CD8-positive, alpha-beta T cell (primary cell): ENCODE measurements at places on chromosomes 4 and X.

DNA sequence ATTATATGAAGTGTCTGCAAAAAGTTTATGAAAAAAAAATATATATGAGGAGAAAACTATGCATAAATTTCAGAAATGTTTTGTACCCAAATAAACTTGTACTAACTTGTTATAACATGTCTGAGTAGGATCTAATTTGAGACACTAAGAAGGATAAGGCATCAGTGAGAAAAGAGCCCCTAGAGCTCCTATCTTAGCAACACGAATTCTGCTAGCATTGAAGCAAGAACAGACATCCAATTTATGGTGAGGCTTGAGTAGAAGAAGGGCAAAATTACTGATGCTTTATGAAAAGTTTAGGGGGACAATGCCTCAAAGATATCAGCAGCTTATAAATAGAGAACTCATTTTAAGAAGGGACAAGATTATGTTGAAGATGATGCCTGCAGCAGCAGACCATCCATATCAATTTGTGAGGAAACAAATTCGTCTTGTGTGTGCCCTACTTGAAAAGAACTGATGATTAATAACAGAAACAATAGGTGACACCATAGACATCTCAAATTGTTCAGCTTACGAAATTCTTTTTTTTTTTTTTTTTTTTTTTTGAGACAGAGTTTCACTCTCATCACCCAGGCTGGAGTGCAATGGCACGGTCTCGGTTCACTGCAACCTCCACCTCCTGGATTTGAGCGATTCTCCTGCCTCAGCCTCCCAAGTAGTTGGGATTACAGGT lies 35.7 kb upstream of the ADAM29 start:
- no peak for DNase-seq

DNA sequence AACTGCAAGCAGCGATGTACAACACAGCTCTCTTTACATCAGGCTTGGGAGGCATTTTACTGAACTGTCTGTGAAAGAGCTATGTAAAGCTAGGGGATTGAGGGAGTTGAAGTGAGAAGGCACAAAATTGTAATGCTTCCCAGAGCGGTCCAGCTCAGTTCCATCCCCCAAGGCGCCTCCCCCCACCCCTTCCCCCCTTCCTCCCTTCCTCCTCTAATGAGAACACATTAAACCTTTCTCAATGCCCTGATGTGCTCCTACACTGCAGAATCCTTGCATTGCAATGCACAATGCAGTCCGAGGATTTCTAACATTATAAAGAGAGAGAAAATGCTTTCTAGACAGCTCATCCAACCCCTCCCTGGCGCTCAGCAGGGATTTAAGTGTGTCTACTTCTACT lies 73.9 kb downstream of the CXXC4 start:
- no peak for DNase-seq

DNA sequence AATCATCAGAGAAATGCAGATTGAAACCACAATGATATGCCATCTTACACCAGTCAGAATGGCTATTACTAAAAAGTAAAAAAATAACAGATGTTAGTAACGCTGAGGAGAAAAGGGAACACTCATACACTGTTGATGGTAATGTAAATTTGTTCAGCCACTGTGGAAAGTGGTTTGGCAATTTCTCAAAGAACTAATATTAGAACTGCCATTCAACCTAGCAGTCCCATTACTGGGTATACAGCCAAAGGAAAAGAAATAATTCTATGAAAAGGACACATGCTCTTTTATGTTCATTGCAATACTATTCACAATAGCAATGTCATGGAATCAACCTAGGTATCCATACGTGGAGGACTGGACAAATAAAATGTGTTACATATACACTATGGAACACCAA lies 566.3 kb downstream of the STPG2 start:
- no peak for DNase-seq

DNA sequence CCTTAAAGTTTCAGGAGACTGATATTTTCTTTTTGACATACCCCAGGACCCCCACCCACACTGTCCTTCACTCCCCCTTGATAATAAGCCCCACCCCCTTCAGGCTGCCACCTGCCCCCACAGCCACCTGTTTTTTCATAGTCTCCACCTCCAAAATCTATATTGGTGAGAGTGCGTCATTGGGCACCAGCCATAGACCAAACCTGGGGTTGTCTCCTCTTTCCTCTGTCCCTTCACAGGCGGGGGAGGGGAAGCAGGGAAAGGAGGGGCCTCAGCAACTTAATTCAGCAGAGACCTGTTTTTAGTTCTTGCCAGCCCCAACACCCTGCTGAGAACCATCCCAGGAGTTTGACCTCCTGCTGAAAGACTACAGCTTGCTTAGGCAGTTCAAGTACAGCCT lies 1.1 kb downstream of the ARHGAP36 start:
- DNase-seq = no peak

GRCh38 chrX:119672426-119672825 lies 20.5 kb downstream of the SEPTIN6 start:
- no peak for DNase-seq

DNA sequence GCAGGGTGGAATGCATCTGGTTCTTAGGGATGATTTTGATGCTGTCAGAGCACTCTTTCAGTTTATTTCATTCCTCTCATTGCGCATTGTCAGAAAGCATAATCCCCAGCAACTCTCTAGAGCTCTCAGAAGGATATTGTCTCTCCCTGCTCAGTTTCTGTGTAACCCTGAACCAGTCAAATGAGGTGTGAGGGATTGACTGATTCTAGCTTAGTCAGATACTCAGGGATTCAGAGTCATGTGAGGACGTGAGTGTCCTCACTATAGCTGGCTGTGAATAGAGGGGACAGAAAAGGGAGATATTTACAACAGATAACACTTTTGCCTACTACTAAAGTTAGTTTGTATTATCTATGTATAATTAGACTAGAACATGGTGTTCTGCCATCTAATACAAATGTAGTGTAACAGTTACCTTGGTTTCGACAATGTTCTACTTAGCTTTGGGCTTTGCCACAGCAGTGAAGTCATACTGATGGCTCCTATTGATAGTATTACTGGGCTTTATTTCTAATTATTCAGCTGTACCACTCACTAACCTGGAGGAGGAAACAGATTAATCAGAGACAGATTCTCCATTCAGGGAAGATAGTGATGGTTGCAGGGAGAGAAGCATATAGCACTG lies 19.5 kb downstream of the AP1AR start:
- DNase-seq = no peak

- DNase-seq = no peak
These were observed 218.2 kb downstream of the BANK1 start for GRCh38 chr4:102008711-102009110.

DNA sequence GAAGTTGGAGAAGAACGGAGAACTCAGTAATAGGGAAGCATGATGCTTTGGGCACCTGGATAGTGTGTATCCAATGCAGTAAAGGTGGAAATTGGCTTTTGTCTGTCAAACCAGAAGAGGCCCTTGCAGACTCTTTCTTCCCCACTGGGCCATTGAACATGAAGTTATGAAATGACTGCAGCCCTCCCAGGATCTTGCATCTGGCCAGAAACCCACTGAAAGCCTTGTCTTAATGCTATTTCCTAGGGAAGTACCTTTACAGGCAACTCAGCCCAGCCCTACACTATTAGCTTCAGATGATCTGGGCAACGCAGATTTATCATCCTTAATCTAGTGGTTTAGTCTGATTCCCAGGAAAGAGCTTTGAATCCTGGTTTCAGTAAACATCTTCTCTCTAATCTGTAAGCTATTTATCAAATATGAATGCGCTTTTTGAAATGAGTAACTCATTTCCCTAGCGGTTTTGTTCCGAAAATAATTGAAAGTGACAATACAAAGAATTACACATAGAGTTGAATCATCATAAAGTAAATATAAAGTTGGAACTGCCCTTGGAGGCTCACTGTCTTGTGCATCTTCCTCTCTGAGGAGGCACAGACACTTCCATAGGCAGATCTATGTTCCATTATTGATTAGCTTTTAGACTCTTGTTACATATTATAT lies 464.1 kb downstream of the IDS start:
- no peak for DNase-seq

- no peak for DNase-seq
These were observed at the start of gene SOD3 for GRCh38 chr4:24794916-24795665. TSS of gene SOD3 (plus strand) at chr4:24795573. CDS start at chr4:24799522, 3,949 bp downstream.

- DNase-seq = no peak
These were observed 198.1 kb upstream of the UGT8 start for GRCh38 chr4:114400531-114400930.

DNA sequence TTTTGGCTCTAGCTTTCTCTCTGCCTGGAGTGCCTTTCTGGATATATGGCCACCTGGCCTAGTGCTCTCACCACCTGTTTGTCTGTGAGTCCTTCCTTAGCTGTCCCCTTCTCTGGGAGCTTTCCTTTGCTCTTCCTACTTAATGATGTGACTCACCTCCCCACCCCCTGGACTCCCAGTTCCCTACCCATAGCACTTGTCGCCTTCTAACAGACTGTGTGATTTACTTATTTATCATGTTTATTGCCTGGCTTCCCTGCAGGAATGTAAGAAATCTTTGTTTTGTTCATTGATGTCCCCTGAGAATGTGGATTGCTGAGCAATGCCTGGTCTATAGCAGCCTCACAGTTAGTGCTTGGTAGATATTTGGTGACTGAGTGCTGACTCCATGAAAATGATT lies 18.9 kb downstream of the ADD1 start:
- DNase-seq = no peak

GRCh38 chrX:31038575-31039326 lies 33.1 kb downstream of the FTHL17 start:
- DNase-seq = peak; percentile 14

GRCh38 chr4:99462875-99463464 lies 27.8 kb upstream of the ADH7 start:
- peak; percentile 44 for DNase-seq

DNA sequence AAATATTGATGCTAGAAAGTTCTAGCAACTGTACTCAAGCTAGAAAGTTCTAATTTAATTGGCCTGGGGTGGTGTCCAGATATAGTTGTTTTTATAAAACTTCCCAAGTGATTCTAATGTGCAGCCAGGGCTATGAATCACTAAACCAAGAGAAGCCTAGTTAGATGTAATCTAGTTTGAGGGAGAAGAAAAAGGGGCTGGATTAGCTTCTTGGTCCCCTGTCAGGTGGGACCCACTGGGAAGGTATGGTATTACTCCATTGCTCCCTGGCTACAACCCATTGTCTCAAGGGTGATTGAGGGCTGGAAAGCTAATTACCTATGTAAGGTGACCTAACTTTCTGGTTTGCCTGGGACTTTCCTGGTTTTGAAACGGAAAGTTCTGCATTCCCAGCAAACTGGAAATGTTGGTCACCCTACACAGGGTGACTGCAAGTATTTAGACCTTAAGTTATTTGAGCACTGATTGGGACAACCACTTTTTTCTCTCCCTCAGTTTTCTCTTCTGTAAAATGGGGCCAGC lies 23.9 kb upstream of the MSN start:
- no peak for DNase-seq

DNA sequence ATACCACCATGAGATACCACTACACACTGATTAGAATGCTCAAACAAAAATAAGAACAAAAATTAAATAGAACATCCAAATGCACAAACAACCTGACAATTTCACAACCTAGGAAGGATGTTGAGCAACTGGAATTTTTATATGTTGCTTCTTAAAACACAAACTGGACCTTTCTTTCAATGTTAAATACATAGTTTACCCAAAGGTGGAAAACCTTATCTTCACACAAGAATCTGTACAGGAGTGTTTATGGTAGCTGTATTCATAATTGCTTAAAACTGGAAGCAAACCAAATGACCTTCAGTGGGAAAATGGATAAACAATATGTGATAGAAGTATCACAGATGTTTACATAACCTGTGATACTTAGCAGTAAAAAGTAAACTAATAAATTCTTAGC lies 573.8 kb downstream of the MAGEB5 start:
- DNase-seq = no peak

DNA sequence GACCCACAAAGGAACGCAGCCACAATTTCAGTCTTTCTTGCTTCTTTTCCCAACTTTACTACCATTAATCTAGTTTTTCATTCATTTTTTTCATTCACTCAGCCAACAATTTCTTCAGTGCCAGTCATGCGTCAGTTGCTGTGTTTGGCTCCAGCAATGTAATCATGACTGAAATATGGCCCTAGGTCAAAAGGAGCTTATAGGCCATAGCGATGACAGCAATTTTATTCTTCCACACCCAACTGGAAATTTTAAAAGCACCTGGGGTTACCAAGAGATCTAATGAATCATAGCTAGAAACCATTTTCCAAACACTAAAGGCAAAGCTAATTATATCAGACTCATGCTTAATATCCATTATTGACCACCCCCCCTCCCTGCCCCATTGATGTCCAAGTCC lies 29.8 kb upstream of the C1QTNF7 start:
- DNase-seq = no peak
